Left ventricle myocardium inferior (tissue), 1 donor: ENCODE measurements at places on chromosomes 2 and 18. TPM values are rescaled to one million over a fixed set of nuclear protein-coding genes. Genes with fewer than 3 reads are reported as not detected.

The ACMSD gene
- not detected for total RNA-seq

The FZD7 gene
- total RNA-seq, result 35.2 TPM

The CFAP65 gene
- total RNA-seq, result not detected

The ASPRV1 gene
- 0.63 TPM for total RNA-seq

The SLC35G4 gene
- not detected for total RNA-seq

The ABCG5 gene
- total RNA-seq, result not detected

The UGT1A4 gene
- not detected for total RNA-seq

The LRRTM1 gene
- total RNA-seq, result 0.11 TPM

The POTEJ gene
- not detected for total RNA-seq

The ZNF396 gene
- 0.71 TPM for total RNA-seq
